Activated T-helper 2 cell treated with anti-CD3 and anti-CD28 coated beads, Interferon-gamma antibody, Interleukin-2, Interleukin-4, amounts not matched to agents 10 μg/mL and 5 μg/mL and 100 μg/mL, durations not matched to agents 14 hours and 24 hours and 36 hours (primary cell): ENCODE measurements at places on chromosomes 16 and 17. TPM values are rescaled to one million over a fixed set of nuclear protein-coding genes. Genes with fewer than 3 reads are reported as not detected.

The PAGR1 gene
- total RNA-seq = 27.6 and 29.5 TPM in 2 replicates

The NDRG4 gene
- total RNA-seq = 3.1 and 3.6 TPM in 2 replicates

The HIRIP3 gene
- total RNA-seq = 40.3 and 40.7 TPM in 2 replicates

The MAP1LC3B gene
- 40.6 and 43.6 TPM in 2 replicates for total RNA-seq

The CPHXL2 gene
- total RNA-seq = not detected in 2 replicates

The PAFAH1B1 gene
- total RNA-seq = 151 and 153 TPM in 2 replicates

The UNC45B gene
- total RNA-seq = not detected in 2 replicates

The TEX14 gene
- total RNA-seq = 0.09 and 0.18 TPM in 2 replicates

DNA sequence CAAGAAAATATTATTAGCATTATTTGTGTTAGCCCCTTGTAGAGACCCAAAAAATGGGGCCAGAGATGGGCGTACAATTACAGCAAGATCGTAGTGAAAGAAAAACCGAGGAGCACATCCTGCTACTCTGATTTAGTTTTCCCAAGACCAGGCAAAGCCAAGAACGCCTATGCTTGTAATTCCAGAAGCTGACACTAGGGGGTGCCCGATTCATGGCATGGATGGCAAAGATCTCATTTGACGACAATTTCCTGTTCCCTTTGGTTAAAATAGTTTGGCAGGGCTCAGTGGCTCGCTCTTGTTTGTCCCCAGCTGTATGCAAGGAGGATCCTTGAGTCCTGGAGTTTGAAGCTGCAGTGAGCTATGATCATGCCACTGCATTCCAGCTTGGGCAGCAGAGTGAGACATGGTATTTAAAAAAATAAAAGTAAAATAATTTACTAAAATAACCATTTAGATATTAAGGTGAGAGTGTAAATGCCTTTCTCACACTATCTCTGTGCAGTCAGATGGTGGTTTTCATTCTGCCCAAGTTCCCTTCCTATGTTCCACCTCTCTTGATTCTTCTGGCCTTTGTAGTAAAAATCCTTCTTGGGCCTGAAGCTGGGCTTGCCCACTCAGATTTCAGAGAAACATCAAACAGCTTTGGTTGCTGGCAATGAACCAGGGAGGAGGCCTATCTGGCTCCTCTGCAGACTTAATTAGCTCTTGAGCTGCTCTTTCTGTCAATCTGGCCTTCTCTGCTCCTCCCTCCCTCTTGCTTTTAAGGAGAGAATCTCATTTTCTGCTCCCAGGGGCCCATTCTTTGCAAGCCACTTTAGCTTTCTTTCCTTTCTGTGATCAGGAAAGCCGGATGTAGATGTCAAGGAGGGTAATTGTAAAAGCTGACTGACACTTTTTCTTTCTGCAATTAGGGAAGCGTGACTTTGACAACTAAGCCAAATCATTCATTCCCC lies 31.2 kb downstream of the TMEM238L start:
- H3K4me1 ChIP-seq = no peaks in the 10 kb centered on the region
- no peaks in the 10 kb centered on the region for H3K36me3 ChIP-seq
- H3K27me3 ChIP-seq = no peaks in the 10 kb centered on the region
- no peak for DNase-seq
- no peak overlapping the region for H3K4me3 ChIP-seq

GRCh38 chr17:42893359-42893758 lies 7.2 kb upstream of the G6PC1 start:
- H3K4me1 ChIP-seq = peaks cover 3% of the 10 kb centered on the region
- peaks cover 18% of the 10 kb centered on the region for H3K27me3 ChIP-seq
- no peak overlapping the region for H3K4me3 ChIP-seq
- no peaks in the 10 kb centered on the region for H3K36me3 ChIP-seq
- DNase-seq = no peak

DNA sequence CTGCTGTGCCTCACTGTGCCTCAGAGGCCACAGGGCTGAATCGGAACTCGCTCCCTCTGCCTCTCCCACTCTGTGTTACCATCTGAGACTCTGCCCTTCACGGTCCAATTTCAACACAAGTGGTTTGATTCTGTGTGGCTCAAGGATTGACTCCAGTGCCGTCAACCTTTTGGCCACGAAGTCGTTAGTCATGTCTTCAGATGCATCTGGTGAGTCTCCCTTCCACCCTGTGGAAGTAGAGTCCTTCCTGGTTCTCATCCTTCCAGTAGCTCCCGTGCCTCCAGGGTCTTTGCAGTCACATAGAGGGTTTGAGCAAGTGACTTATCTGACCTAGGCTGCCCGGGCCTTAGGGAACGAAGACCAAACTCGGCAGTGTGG lies 51.2 kb downstream of the PGS1 start:
- H3K4me3 ChIP-seq = no peak overlapping the region
- no peak overlapping the region for H3K27ac ChIP-seq
- DNase-seq = no peak
- no peaks in the 10 kb centered on the region for H3K4me1 ChIP-seq

GRCh38 chr16:70644763-70645597 lies 1.4 kb upstream of the IL34 start:
- H3K36me3 ChIP-seq = no peaks in the 10 kb centered on the region
- no peaks in the 10 kb centered on the region for H3K4me1 ChIP-seq
- H3K27ac ChIP-seq = no peak overlapping the region
- H3K27me3 ChIP-seq = peaks cover 7% of the 10 kb centered on the region

DNA sequence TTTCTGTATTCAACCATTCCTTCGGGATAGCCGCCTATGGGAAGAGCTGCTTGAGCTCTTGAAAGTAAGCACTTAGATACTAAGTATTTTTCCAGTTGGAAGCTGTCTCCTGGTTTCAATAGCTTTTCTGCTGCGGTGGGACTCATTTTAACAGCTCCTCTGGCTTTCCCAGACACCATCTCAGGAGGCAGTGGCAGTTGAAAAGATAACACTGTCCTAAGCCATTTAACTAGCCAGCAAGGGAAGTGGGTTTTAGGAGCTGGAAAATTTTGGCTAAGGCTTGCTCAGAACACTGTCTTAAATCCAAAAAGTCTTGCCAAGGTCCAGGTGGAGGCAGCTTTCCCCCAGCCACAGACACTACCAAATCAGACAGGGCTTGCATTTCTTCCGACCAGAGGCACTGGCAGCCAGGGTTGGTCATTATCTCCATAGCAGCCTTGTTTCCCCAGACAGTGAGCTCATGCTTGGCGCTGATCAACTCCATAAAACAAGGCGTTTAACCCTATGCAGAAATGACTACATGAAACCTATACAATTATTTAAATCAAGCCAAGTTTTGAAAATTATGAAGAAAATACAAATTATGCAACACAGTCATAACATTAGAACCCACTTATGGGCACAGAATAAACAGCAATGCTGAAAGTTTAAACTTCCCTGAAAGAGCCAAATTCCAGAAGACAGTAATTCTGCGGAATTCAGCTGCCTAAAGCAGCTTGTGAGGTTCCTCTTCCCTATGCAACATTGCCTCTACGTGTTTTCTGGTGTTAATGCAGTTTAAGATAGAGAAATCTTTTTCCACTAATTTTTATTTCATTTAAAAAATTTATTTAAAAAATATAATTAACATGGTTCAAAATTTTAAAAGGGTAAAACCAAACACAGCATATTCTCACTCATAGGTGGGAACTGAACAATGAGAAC lies 25.0 kb downstream of the GABARAPL2 start:
- H3K27me3 ChIP-seq = no peaks in the 10 kb centered on the region
- no peak for DNase-seq
- H3K4me3 ChIP-seq = no peak overlapping the region

DNA sequence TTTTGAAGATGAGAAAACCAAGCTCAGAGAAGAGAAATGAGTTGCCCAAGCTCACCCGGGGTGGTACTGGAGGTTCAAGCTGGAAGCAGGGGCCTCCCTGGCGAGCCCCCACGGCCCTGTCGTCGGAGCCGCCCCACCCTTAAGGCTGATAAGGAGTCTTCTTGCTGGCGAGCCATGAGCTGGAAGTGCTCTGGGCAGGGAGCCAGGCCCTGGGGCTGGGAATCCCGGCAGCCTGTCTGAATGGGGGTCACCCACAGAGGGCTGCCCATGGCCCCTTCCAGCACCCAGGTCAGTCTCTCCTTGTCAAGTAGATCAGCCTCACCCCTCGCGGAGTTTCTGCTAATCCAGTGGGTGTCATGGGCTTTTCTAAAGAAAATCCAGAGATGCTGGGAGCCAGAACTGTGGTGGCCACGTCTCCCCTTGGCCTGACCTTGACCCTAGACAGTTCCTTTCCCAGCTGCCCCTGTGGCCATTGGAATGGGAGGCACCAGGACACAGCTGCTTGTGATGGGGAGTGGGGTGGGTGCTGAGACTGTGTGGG lies 1.2 kb upstream of the P2RX1 start:
- no peaks in the 10 kb centered on the region for H3K36me3 ChIP-seq
- no peaks in the 10 kb centered on the region for H3K27me3 ChIP-seq
- no peak overlapping the region for H3K27ac ChIP-seq
- no peak for DNase-seq
- no peak overlapping the region for H3K4me3 ChIP-seq
- peaks cover 32% of the 10 kb centered on the region for H3K4me1 ChIP-seq

- H3K36me3 ChIP-seq = peaks cover 57% of the 10 kb centered on the region
- no peak overlapping the region for H3K27ac ChIP-seq
- H3K4me3 ChIP-seq = no peak overlapping the region
- H3K27me3 ChIP-seq = no peaks in the 10 kb centered on the region
- DNase-seq = no peak
Observed at GRCh38 chr17:65166787-65167186, 29.6 kb downstream of the RGS9 start.

DNA sequence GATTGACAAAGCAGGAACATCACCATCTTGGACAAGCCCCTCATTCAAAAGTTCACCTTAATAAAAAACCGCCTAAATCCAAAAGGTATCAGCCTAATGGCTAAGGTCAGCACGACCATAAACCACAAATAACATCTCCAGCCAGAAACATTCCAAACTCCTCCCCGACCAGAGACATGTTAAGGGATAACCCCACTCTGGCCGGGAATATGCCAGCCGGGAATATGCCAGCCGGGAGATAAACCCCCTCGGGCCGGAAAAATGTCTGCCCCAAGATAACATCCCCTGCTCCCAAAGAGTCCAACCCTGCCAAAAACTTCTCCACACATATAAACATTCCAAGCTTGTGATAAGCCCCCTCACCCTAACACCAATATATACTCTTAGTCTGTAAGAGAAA lies 1.4 kb downstream of the DHX33 start:
- peak overlapping the region; percentile 44 for H3K27ac ChIP-seq
- H3K4me1 ChIP-seq = peaks cover 39% of the 10 kb centered on the region
- H3K27me3 ChIP-seq = no peaks in the 10 kb centered on the region
- DNase-seq = no peak

- no peak overlapping the region for H3K27ac ChIP-seq
- DNase-seq = no peak
- H3K4me3 ChIP-seq = no peak overlapping the region
- H3K36me3 ChIP-seq = no peaks in the 10 kb centered on the region
Observed at GRCh38 chr17:62075308-62075815, 10.3 kb upstream of the MED13 start.

DNA sequence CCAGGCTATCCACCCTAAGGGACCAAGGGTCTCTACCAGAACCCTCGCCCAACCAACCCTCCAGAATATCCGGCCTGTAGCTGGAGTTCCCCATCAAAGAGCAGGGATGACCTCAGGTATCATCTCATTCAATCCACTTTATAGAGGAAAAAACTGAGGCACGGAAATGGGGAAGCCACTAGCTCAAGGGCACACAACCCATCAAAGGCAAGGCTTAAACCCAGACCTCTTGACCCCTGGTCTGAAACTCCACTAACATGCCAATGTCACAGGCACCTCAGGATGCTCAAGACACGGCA lies 1.6 kb downstream of the TBC1D10B start:
- H3K36me3 ChIP-seq = peaks cover 42% of the 10 kb centered on the region
- peaks cover 47% of the 10 kb centered on the region for H3K4me1 ChIP-seq
- peak overlapping the region; percentile 26 for H3K27ac ChIP-seq
- H3K27me3 ChIP-seq = no peaks in the 10 kb centered on the region
- DNase-seq = no peak
- H3K4me3 ChIP-seq = peak overlapping the region; percentile 87

GRCh38 chr16:70770626-70771552 lies 30.1 kb downstream of the VAC14 start:
- peaks cover 12% of the 10 kb centered on the region for H3K36me3 ChIP-seq
- H3K4me3 ChIP-seq = no peak overlapping the region
- no peak overlapping the region for H3K27ac ChIP-seq
- H3K27me3 ChIP-seq = no peaks in the 10 kb centered on the region
- peaks cover 2% of the 10 kb centered on the region for H3K4me1 ChIP-seq

- no peaks in the 10 kb centered on the region for H3K27me3 ChIP-seq
- no peaks in the 10 kb centered on the region for H3K4me1 ChIP-seq
- no peak for DNase-seq
Observed at GRCh38 chr16:64900517-64900916, 221.3 kb downstream of the CDH11 start.

DNA sequence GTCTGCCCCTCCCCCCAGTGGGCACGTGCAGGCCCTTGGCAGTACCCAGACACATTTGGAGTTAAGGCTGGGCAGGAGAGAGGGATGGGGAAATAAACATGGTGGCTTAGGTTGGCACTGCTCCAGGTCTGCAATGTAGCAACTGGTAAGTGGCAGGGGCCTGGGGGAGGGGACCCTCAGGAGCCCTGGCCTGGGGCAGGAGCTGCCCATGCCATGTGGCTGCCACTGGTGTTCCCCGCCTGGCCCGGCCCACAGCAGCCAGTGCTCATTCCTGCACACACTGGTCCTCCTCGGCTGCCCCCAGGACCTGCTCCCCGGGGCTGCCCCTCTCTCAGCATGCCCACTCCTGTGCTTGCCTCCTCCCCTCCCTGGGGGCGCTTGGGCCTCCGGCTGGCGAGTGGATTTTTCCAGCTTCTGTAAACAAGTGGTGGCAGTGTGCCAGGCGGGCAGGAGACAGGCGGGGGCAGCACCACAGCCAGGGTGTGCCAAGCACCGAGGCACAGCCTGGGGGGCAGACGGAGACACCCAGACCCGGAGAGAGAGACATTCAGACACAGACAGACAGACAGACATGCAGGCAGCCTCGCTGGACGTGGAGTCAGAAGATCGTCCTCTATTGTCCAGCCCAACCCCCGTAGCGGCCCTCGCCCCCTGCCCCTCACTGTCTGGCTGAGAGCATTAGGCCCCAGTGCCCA lies 9.4 kb downstream of the THRA start:
- H3K27ac ChIP-seq = no peak overlapping the region
- H3K4me3 ChIP-seq = no peak overlapping the region
- DNase-seq = no peak
- peaks cover 32% of the 10 kb centered on the region for H3K4me1 ChIP-seq

- H3K4me3 ChIP-seq = no peak overlapping the region
- peaks cover 1% of the 10 kb centered on the region for H3K36me3 ChIP-seq
- no peaks in the 10 kb centered on the region for H3K27me3 ChIP-seq
- DNase-seq = no peak
- no peak overlapping the region for H3K27ac ChIP-seq
- H3K4me1 ChIP-seq = peaks cover 12% of the 10 kb centered on the region
Observed at GRCh38 chr17:78661093-78661770, 84.0 kb upstream of the DNAH17 start.

- no peaks in the 10 kb centered on the region for H3K36me3 ChIP-seq
- DNase-seq = no peak
- no peak overlapping the region for H3K27ac ChIP-seq
- peaks cover 52% of the 10 kb centered on the region for H3K27me3 ChIP-seq
- peaks cover 8% of the 10 kb centered on the region for H3K4me1 ChIP-seq
Observed at GRCh38 chr17:34257299-34257985, 2.4 kb downstream of the CCL2 start.
